ENCODE measurements at places on chromosomes 7 and 10. TPM values are rescaled to one million over a fixed set of nuclear protein-coding genes. Genes with fewer than 3 reads are reported as not detected.

GRCh38 chr7:154591544-154591943 lies 411.4 kb downstream of the PAXIP1 start:
- DNase-seq = no peak

The MMP21 gene
- 0.29 TPM for total RNA-seq

The PROSER2 gene
- total RNA-seq = 9.1 TPM

DNA sequence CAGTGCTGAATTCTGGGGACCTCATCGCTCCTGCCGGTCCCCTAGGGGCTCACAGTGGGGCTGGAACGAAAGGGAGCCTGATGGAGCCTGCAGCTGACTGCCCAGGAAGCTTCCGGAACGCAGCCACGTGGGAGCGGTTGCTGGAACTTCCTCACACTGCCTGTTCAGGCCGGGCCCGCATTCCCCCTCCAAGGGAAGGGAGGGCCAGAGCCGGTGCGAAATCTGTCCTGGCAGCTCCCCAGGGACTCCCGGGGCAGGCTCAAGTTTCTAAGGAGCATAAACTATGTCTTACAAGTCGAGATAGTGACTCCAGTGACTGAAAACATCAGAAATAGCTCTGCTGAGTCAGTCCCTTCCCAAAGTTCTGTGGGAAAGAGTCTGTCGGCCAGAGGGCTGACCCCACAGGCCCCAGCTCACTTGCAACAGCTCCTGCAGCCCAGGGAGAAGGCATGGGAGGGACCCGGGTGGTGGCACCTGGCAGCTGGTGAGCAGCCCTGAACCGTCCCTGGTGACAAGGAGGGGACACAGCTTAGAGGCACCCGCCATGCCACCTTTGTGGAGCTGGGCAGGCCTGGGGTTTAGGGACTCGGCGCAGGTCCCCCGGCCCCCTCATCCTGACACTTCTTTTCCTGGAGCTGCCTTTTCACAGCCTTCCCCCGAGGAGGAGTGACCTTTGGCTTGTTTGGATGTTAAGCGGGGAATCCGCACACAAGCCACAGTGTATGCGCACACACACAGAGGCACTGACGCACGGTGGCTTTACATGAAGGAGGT lies 47.6 kb downstream of the PDGFA start:
- peak; percentile 90 for DNase-seq

GRCh38 chr10:52454491-52454890 lies 140.4 kb downstream of the DKK1 start:
- no peak for DNase-seq
